Activated CD4-positive, alpha-beta T cell treated with anti-CD3 and anti-CD28 coated beads, Interleukin-2, Interleukin-4, amounts not matched to agents 100 ng/mL and 50 ng/mL, durations not matched to agents 16 hours and 8 hours (primary cell): ENCODE measurements at places on chromosomes 16 and 17.

- no peak for DNase-seq
These were observed 669 bp upstream of the DCTPP1 start for GRCh38 chr16:30430428-30430970.

- no peak for DNase-seq
These were observed 38.7 kb downstream of the NLRC5 start for GRCh38 chr16:57028086-57028485.

DNA sequence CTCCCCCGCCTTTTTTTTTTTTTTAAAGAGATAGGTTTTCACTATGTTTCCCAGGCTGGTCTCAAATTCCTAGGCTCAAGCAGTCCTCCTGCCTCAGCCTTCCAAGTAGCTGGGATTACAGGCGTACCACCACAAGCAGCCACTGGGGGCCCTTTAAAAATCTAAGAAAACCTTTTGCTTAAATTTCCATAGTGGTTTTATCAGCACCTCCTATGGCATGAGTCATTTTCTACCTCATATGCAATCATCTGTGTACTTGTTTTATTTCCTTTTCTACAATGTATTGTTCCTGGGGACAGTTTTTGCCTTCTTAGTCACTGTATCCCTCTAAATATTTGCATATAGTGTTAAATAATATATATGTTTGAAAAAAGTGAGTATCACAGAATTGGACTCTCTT is 29.2 kb downstream of the GNA13 start:
- peak; percentile 83 for DNase-seq

GRCh38 chr16:78094166-78094565 is 5.3 kb upstream of the WWOX start:
- no peak for DNase-seq

GRCh38 chr16:30068750-30069610 is 3.4 kb downstream of the ALDOA start:
- DNase-seq: peak; percentile 45

DNA sequence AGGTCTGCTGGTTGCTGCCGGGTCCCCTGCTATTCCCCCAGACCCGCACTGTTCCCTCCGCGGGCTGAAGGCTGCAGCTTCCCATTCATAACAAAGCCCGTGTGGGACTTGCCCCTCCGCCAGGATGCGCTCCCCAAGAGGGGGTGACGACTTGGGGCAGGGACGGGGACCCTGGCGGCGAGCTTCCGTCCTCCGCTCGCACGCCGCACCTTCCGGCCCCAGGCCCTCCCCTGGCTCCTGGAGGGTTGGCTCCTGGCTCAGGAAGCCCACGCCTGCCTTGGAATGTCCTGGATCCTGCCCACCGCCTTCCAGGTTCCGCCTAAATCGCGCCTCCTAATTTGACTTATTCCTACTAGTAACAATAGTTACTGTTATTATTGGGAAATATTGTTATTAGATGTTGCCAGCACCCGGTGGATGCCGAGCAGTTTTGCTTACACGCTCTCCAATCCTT is 1.1 kb upstream of the TFAP4 start:
- DNase-seq: peak; percentile 56

DNA sequence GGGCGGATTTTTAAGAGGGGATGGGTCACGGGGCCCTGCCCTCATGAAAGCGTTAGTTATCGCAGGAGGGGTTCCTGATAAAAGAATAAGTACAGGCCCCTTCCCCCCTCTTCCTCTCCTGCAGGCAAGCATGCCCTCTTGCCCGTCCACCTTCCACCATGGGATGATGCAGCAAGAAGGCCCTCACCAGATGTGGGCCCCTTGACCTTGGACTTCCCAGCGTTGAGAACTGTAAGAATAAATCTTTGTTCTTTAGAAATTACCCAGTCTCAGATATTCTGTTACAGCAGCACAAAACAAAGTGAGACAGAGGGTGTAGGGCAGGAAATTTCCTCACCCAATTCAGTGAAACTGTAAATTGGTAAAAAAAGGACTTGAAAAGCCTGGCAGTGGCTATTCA is 27.8 kb upstream of the LCMT1 start:
- no peak for DNase-seq

GRCh38 chr16:2214719-2214968 is at the start of gene PGP:
Gene PGP, minus strand, starts transcription at chr16:2214840. Its CDS starts 63 bp downstream, at chr16:2214777.
- DNase-seq: no peak

- no peak for DNase-seq
These were observed 68.5 kb upstream of the CDH5 start for GRCh38 chr16:66298006-66298405.

- no peak for DNase-seq
These were observed 5.6 kb downstream of the TOP3A start for GRCh38 chr17:18309202-18309601.

DNA sequence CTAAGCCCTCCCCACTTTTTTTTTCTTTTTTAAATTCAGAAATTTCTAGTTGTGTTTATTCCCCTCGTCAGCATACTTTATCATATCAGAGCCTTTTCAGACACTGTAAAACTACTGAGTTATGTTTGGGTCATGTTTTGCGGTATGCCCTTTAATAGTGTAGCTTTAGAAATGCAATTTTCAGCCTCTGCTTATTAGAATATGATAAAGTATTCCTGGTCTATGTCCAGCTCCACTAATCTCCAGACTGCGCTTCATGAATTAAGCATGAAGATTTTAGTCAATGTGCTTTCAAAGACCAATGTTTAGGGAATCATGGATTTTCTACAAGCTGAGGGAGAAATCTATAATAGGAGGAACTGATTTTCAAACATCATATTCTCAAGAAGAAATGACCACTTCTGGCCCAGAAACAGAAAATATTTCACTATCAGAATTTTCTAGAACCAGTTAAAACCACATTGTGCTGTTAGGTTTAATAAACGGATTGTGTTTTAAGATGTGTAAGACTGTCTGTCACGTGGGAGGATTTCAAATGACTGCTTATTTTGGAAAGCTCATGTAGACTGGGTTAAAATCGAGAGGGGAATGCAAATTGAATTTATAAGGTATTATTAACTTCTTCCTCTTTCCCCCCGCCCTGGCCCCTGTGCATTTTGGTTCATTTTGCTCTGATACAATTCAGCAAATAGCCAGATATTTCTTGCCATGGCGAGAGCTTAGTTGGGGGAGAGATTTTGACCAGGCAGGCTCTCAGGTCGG is 498.5 kb downstream of the WWOX start:
- no peak for DNase-seq

- DNase-seq: no peak
These were observed 10.5 kb downstream of the GGA2 start for GRCh38 chr16:23499801-23500200.

DNA sequence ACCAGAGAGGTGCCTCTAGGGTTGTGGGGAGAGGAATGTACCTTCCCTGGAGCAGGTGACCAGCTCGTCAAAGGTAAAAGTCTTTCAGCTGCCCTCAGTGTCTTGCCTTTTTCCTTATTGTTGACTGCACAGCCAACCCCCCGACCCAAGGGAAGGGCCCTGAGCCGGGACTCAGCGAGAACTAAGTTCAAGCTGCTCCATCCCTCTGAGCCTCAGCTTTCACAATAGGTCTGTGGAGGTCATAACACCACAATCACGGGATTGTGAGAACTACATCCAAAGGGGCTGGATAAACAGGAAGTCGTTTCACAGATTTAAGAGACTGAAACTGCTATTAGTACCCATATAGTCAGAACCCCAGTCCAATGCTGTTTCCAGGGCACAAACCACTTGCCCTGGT is 2.6 kb upstream of the KRT36 start:
- no peak for DNase-seq

GRCh38 chr17:5284681-5285080 is 2.6 kb downstream of the RABEP1 start:
- no peak for DNase-seq

DNA sequence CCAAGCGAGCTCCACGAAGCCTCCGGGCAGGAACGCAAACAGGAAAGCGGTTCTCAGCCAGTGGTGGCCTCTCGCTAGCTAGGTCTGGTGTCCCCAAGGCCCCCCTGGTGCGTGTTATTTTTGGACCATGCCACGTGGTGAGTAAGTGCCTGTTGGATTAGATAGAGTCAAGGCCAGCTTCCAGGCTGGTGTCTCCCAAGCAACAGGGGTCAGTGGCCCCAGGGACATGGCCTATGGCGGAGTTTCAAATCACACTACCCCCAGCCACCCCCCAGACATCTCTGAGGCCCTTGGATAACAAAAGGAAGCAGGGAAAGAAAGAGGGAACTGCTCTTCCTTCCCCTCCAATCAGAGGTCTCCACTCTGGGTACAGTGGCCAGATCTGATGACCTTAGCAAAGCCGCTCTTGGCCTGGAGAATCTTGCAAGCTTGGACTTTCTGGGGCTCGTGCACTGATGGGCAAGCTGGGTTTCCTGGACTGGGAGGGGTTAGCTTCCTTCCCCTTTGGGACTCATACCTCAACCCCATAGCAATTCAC is 58.2 kb downstream of the MAF start:
- no peak for DNase-seq

GRCh38 chr16:82183004-82183397 is 13.0 kb upstream of the MPHOSPH6 start:
- no peak for DNase-seq

- DNase-seq: no peak
These were observed 20.5 kb downstream of the SREBF1 start for GRCh38 chr17:17816240-17816814.

DNA sequence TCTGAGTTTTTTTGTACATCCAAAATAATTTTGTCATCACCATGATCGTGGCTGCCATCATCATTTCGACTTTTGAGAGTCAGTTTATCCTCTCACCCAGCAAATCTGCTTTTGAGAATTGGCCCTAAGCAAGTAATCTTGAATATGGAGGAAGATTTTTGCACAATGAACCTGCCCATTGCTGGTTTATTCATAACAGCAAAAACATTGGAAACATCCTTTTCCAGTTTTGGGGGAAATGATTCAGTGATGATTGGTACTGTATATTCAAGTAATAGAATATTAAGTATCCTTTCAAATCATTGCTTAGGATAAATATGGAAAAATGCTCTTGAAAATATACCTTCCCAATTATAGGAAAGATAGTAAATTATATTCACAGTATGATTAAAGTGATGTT is 53.1 kb downstream of the PRKCA start:
- DNase-seq: no peak

DNA sequence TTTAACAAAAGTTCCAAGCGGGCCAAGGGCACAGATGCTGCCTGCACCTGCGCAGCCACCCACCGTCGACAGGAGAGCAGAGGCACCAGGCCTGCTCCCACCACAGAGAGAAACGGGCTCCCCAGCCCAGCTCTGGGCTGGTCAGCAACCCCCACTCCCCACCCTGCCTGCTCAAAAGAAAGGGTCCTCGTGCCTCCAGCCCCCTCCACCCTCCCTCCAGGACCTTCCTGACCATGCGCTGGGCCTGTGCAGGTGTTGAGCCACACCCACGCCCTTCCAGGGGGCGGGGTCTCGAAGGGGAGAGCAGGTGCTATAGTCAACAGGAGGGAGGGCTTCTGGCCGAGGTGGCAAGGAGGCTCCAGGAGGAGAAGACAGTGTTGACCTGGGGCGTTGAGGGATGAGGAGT is 25.3 kb downstream of the ZNF778 start:
- DNase-seq: no peak

DNA sequence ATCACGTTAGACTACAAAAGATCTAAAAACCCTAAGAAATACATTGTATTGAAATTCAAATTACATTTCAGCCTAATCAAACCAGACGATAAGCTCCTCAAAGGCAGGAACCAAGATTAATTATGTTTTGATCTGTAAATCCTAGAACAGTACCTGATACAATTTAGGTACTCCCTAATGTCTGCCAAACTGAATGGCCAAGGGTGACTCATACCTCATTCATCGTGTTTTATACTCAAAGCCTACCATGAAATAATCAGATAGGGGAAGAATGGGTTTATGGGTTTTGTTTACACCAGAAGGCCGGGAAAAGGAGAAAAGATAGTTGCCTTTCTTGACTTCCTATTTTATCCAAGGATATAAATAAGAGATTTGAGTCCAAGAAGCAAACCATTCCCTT is 19.3 kb downstream of the MMD start:
- DNase-seq: no peak

DNA sequence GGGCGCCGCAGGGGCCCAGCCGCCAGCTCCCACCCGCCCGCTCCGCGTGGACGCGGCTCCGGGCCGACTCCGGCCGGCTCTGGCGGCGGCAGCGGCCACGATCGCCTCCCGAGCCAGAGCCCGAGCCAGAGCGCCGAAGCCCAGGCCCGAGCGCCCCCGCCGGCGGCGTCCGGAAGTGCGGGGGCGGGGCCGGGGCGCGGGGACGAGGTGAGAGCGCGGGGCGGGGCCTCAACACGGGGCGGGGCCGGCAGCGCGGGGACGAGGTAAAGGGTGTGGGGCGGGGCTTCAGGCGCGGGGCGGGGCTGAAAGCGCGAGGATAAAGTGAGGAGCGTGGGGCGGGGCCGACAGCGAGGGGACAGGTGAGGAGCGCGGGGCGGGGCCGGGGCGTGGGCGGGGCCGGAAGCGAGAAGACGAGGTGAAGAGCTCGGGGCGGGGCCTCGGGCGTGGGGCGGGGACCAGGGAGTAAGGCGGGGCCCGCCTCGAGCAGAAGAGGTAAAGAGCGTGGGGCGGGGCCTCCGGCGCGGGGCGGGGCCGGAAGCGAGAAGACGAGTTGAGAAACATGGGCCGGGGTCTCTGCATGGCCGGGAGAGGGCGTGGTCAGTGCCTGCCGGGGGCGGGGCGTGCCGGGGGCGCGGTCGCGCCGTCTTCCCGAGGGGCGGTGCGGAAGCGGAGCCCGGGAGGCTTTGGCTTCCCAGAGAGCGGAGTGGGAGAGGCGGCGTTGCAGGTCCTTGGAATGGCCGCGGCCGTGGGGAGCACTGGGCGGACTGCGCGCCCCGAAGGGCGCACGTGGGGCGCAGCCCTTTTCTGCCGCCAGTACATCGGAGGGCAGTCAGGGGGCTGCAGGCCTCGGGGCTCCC is at the start of gene AXIN1:
Gene AXIN1, minus strand, starts transcription at position 177 of the 857 bp plus-strand sequence. CDS start 5,698 bp downstream, outside the sequence.
- DNase-seq: peak; percentile 99

- no peak for DNase-seq
These were observed 238.7 kb downstream of the RBFOX1 start for GRCh38 chr16:7571366-7571765.

DNA sequence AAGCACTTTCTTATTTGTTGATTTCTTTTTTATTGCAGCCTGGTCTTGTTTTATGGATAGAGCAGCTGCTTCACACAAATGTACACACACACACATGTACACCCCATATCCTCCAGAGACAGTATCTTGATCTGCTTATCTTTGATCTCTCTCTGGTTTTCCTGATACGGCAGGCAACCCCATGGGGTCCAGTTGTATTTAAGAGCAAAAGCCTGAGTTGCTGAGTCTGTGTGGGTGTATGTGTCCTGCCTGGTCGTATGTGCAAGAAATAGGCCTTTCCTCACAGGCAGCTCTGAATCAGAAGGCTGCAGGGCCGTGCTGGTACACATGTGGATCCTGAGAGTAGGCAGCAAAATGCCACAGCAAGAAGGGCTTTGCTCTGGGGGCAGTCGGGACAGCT is 14.6 kb upstream of the LGALS9 start:
- DNase-seq: peak; percentile 40

GRCh38 chr17:65434878-65435277 is 126.6 kb downstream of the AXIN2 start:
- DNase-seq: no peak

GRCh38 chr17:61238455-61238933 is 161.1 kb upstream of the TBX2 start:
- no peak for DNase-seq

DNA sequence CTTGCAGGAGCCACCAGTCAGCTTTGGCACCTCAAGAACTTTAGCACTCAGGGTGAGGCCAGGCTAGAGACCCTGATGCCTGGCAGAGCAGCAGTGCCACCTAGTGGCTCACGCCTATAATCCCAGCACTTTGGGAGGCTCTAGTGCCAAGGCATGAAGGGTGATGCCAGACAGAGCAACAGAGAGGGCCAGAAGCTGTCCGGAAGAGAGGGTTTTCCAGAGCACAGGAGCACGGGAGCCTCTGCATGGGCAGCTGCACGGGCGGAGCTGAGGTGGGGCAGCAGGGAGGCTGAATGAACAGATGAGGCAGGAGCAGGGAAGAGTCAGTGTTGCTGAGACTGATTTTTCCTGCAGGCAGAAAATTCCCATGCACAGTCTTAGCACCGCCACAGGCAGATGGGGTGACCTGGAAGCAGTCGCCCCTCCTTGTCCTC is 38.9 kb downstream of the MYH3 start:
- peak; percentile 74 for DNase-seq
